ENCODE measurements at places on chromosomes 1 and 21.

DNA sequence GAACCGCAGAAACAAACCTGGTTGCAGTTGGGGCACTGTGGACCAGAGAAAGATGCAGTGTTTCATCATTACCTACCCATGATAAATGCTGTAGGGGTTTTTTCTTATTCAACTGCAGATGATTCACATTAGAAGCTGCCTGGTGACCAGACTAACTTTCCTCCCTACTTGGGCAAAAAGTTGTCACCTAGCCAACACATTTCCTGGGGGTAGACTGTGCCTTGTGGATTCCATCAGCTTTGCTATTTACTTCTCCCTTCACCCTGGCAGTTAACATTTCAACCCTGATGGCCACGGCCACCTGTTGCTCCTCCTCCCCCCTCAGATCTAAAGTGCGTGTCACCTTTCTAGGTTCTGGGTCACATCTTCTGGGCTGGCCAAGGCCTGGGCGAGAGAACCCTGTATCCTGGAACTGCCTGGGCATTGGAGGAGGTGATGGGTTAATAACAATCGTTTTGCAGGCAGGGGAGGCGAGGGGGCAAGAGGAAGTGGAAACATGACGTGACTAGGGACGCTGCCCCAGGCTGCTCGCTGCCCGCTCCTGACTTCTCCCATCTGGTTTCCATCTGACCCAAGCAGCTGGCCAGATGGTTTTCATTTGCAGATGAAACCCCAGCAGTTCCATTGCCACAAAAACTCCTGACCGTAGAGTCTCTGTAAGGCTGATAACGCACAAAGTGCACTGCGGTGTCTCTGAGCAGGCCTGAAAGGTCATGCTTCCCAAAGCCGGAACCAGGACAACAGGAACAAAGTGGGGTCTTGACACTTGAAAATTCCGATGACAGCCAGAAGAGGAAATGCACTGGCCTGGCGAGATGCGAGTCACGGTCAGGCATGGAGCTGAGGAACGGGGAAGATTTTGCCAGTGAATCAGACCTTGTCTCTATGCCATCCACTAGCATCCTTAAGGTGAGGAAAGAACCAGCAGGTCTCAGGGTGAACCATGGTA, 36.6 kb downstream of the CAPZB start:
- no peak for DNase-seq

DNA sequence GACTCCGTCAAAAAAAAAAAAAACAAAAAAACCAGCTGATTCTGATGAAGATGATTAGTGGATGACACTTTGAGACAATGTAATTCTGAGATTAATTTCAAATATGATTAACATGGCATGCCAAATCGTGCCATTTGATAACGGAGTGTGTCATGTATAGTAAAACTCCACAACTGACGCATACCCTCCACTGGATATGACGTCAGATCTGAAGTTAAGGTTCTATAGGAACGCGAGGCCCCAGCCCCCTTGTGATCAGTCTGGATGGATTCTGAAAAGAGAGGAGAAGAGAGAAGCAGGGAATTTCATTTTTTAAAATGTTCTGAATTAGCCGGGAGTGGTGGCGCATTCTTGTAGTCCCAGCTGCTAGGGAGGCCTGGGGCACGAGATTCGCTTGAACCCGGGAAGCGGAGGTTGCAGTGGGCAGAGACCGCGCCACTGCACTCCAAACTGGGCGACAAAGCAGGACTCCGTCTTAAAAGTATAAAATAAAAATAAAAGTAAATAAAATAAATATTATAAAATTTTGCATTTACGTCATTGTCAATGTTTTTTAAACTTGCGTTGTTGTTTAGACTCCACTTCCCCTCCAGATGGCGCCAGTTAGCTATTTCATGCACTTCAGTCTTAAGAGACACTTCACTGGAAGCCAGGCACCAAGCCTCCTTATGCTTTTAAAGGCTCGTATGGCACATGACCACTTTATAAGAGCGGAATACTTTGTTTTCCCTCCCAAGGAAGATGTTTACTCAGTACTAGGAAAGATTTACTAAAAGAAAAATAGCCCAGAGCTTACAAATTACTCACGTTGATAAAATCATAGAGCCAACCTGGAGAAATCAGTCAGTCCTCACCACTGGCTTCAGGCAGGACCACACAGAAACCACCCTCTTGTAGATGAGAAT, 65.5 kb downstream of the UBE2U start:
- DNase-seq, result peak; percentile 70

GRCh38 chr1:115877511-115877910, 36.6 kb upstream of the NHLH2 start:
- no peak for DNase-seq

- DNase-seq, result peak; percentile 36
Measured at GRCh38 chr1:48530727-48531351, 58.8 kb upstream of the SPATA6 start.

DNA sequence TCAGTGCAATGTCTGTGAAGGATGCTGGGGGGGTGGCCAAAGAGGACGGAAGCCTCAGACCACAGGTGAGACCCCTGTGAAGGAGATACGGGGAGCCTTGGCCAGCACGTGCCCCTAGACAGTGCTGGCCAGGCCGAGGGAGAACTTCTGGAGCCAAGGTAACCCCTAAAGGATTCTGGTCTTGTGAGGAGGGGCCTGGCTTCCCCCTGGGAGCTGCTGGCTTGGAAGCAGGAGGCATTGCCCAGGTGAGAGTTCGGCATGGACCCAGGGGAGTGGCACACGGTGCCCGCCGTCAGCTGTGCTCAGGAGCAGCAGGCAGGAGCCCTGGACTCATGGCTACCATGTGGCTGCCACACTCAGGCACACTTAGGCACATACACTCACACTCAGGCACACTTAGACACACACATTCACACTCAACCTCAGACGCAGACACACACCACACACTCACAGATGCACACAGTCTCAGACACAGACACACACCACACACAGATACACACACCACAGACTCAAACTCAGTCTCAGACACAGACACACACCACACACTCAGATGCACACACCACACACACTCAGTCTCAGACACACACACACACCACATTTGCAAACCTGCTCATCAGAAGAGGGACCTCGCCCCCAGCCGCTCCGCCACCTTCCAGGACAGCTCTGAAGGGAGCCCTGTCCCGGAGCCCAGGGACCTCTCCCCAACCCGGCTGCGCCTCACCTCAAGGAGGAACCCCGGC, 1.1 kb upstream of the COL6A2 start:
- no peak for DNase-seq

DNA sequence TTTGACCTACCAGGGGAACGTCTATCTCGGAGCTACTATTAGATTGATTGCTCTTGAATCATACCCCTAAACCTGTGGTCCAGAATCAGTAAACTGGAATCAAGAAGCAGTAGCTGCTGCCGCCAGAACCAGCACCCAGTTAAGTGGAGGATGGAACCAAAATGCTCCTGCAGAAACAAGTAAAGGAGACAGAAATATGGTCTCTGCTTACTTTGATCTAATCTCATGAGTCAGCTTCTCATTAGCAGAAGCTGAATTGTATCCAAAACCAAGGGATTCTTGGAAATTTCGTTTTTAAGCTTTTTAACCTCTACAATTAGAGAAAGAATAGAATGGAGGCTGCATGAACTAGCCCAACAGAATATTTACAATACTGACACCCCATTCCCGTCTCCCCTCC, 42.6 kb upstream of the PIGV start:
- DNase-seq, result no peak

DNA sequence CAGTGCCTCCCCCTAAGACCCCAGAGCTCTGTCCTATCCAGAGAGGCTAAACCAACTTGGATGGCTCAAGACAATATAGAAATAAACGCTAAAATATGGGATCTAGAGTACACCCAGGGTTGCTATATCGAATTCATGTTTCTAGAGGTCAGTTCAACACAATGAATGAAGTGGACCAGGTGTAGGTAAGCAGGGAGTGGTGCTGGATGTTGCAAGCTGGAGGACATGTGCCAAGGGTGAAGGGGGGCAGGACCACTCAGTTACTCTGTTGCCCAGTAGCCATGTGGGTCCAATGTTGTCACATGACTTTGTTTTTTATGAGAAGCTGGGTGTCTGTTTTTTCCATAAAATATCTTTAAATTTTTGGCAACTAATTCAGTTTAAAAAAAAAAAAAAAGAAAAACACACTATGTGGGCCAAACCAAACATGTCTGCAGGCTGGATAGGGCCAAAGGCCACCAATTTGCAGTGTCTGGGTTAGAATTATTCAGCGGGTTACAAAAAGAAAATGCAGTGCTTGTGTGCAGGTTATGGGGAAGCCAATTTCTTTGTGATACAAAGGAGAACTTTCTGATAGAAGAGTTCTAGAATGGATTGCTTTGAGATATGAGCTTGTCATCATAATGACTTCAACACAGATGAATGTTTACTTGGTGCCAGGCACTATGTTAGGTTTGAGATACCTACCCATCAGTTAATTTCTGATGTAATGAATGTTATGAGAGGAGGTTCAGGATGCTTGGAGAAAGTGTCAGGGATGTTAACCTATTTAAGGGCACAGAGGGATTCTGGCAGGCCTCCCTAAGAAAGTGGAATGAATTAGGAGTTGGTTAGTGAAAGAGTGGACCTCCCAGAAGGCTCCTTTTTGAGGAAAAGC, 8.9 kb downstream of the CACHD1 start:
- DNase-seq, result no peak

Measured in stimulated activated CD4-positive, alpha-beta T cell treated with anti-CD3 and anti-CD28 coated beads, TNF-alpha, amount 100 ng/mL, for 48 hours (primary cell).